ENCODE measurements at places on chromosomes 5 and 9.

- no peak for DNase-seq
Measured at GRCh38 chr5:1709171-1709803, 90.3 kb downstream of the MRPL36 start.

- no peak for DNase-seq
Measured at GRCh38 chr5:135356522-135357318, 42.3 kb downstream of the MACROH2A1 start.

- no peak for DNase-seq
Measured at GRCh38 chr9:134709512-134710270, 68.1 kb downstream of the COL5A1 start.

- DNase-seq: no peak
Measured at GRCh38 chr5:58938563-58939424, 355.9 kb downstream of the RAB3C start.

All from MV-4-11 (cell line).